ENCODE measurements at places on chromosomes 3 and 15.

DNA sequence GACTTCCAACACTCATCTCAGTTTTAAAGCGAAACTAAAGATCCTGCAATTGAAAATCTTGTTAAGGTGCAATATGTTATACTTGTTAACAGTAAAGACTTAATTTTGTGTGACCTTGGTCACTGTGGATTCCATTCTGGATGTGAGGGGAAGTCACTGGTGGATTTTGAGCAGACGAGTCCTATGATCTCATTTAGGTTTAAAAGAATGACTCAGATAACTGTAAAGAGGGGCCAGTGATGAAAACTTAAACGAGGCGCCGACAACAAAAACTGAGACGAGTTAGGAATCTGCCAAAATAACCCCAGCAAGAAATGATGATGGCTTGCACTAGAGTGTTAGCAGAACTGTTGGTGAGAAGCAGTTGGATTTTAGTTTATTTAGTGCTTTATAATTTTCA lies 56.5 kb downstream of the LRRC28 start:
- peak; percentile 38 for DNase-seq

- no peak for DNase-seq
Observed at GRCh38 chr3:185309302-185309701, 53.6 kb upstream of the MAP3K13 start.

- DNase-seq = no peak
Observed at GRCh38 chr3:72401005-72401545, 447.2 kb downstream of the SHQ1 start.

- DNase-seq = no peak
Observed at GRCh38 chr3:111493276-111493675, 48.7 kb upstream of the CD96 start.

- DNase-seq = peak; percentile 76
Observed at GRCh38 chr15:76163457-76164295, 103.9 kb downstream of the TMEM266 start.

- DNase-seq = peak; percentile 78
Observed at GRCh38 chr3:171256445-171257250, 203.6 kb downstream of the TNIK start.

- no peak for DNase-seq
Observed at GRCh38 chr3:46695962-46696894, 2.7 kb upstream of the ALS2CL start.

- DNase-seq = no peak
Observed at GRCh38 chr3:177179281-177180067, 17.8 kb downstream of the TBL1XR1 start.

GRCh38 chr3:184399410-184399809 lies 19.6 kb downstream of the CHRD start:
- peak; percentile 92 for DNase-seq

DNA sequence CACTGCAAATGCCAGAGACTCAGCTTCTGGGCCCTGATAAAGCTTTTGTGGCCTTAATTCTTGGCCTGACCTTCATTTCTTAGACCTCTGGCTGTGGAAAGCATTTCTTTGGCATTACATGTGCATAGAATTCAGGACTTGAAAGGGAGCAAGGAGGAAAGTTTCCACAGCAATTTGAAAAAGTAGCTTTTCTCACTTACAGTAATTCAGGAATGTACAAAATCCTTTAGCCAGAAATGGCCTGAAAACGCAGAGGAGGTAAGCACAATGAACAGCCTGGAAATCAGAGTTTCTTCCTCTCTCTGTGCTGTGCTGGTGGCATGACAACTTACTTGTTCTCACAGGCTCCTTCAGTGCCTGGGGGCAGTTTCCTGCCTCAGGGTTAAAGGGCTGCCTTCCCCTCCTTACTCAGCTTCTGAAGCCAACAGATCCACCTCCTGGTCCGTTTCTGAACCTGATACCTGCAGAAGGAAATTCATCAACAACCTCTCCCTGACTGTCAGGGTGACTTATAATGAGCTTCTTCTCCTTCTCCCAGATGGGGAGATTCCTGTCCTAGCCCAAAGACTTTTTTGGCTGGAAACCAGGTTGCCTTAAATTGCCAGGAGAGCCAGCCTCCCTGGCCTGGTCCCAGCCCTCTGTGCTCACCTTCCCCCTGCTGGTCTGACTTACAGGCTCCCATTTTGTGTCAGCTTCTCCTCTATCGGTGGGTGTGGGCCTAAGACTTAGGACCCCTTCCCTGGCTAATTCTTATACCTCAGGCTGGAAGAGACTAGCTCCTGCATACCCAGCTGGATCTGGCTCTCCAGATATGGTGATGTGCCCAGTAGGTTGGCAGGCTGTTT lies 102.3 kb downstream of the MYRIP start:
- no peak for DNase-seq

- DNase-seq = peak; percentile 41
Observed at GRCh38 chr15:83275412-83275811, 9.1 kb downstream of the BNC1 start.

- peak; percentile 35 for DNase-seq
Observed at GRCh38 chr15:52183562-52184173, 7.5 kb downstream of the GNB5 start.

DNA sequence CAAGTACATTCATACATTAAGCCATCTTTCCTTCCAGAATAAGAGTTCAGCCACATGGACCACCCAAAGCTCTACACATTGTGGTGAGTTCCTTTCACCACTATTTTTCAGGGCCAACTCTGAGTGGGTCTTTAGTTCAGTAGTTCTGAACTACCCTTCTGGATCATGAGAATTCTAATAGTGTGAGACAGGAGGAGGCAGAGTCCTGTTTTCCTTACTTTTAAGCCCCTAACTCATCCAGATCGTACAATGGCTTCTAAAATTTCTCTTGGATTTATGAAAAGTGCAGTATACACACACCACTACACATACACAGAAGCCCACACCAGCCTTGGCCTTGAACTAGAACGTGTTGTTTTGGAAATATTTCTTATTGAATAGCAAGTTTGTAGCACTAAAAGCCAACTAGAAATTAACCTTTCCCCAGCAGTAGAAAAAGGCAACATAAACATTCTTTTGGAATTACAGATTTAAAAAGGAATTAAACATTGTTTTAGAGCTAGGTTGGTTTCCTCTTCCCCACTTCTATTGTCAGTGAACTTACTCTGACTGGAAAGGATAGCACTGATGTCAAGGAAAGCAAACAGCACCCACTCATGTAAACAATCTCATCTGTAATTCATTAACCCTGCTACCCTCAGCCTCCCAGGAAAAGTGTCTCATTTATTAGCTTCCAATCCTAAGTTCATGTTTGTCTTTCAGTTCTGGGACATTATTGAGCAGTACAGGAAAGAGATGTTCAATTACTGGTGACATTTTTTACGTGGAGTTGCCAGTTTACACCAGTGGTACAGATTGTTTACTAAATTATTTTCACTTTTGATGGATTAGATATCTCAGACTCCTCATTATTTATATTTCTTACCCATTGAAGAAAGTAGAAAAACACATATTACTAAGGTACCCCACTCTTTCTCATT lies 95.7 kb upstream of the AGTR1 start:
- peak; percentile 38 for DNase-seq

DNA sequence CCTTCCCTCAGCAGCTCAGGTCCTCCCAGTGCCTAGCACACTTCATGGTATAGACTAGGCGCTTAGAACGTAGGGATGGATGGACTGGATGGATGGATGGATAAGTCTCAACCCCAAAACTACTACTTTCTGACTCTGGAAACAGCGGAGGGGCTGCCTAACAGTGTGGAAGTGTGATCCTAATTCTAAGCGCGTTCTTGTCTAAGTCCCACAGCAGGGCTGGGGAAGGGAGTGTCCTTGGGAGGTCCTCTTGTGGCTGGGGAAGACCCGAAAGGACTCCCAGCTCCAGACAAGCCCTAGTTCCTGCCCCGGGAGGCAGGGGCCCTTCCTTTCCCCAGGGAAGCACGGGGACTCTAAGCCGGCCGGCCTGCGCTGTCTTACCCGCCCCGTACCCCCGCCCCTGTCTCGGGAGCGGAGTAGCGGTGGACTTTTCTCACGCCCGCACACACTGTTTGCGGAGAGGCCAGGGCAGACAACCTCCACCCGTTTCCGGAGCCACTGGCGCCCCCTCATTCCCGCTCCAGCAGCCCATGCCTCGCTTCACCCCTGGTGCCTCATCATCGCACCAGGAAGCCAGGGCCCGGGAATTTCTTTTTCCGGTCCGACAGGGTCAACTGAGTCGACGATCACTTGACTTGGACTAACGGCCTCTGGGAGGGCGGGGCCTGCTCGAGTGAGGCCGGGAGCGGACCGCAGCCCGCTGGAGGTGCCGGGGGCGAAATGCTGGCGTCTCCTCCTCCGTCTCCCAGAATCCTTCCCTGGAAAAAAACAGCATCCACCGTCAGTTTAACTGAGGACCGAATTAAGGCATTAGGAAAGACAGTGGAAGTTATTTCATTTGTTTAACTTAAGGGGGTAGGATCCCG lies 133.3 kb downstream of the TBC1D2B start:
- DNase-seq = peak; percentile 76

DNA sequence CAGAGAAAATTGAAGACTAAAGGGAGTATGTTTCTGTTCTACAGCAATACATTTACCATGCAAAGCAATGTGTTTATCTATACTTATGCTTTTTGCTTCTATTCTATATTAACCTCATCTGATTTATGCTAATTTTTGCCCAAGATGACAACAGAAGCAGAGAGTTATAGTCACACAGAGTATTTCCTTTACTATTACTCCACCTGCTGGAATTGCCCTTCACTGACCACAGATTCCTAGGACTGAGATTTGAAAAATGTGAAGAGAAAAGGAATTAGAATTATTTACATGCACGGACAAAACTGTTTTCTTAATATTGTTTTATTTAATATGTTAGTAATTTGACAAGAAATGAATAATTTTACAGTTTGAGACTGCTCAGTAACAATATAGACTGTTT lies 745.6 kb downstream of the VGLL3 start:
- DNase-seq = no peak

GRCh38 chr3:101823525-101823924 lies 25.8 kb upstream of the NFKBIZ start:
- no peak for DNase-seq

- DNase-seq = no peak
Observed at GRCh38 chr15:68821190-68821840, 620 bp upstream of the ANP32A start.

- peak; percentile 16 for DNase-seq
Observed at GRCh38 chr15:57559875-57560274, 31.8 kb upstream of the MYZAP start.

- DNase-seq = peak; percentile 85
Observed at GRCh38 chr3:124832782-124833709, 54.1 kb downstream of the ITGB5 start.

DNA sequence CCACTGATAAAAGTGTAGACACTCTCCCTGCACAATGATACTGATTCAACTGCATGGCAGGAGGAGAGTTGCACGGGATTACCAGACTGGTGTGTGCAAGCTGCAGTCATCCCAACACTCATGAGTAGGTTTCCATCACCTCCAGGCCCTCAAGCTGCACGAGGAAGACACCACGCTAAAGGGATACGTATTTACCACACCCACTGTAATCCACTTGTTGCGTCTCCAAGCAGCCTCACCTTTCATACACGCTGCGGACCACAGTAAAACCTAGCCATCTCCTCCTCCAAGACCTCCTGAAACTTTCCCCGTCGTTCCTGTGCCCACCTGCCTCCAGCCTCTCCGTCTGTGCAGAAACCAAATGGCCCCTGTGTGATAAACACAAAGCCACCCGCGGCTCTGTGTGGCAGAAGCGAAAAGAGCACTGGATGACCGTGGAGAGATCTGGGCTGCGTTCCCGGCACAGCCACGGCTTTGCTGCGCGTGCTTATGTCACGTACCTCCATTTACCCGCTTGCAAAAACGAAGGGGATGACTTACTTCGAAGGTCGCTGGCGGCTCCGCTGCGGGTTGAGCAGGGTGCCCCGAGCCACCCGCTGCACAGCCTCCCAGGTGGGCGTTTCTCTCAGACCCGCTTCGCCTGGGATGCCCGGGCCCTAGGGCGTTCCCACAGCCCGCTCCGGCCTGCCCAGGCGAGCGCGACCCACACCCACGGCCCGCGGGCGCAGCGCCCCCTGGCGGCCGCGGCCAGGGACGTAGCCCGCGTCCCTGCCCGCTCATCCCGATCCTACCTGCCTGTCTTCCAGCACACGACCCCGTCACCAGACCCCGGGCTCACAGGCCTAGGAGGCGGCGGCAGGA lies 643 bp downstream of the ABCC5 start:
- DNase-seq = peak; percentile 53

DNA sequence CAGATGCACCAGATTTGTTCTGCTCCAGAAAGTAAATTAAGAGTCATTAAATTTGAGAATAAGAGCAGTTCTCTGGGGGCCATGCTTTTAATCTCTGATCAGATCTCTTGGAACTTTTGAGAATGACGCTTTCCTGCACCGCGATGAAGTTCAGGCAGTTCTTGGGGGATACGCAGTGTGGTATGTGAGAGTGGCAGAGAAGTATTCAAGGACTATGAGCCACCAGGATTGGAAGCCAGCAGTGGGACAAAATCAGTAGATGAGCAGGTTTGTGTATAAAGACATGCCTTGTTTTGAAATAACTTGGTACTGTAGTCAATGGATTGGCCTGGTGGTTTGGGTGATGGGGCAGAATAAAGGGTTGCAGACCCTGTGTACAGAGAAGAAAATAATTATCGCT lies 483.6 kb downstream of the ERC2 start:
- no peak for DNase-seq

GRCh38 chr15:88535100-88535499 lies 11.4 kb downstream of the DET1 start:
- peak; percentile 25 for DNase-seq

- DNase-seq = no peak
Observed at GRCh38 chr3:67937498-67938118, 283.2 kb upstream of the SUCLG2 start.

DNA sequence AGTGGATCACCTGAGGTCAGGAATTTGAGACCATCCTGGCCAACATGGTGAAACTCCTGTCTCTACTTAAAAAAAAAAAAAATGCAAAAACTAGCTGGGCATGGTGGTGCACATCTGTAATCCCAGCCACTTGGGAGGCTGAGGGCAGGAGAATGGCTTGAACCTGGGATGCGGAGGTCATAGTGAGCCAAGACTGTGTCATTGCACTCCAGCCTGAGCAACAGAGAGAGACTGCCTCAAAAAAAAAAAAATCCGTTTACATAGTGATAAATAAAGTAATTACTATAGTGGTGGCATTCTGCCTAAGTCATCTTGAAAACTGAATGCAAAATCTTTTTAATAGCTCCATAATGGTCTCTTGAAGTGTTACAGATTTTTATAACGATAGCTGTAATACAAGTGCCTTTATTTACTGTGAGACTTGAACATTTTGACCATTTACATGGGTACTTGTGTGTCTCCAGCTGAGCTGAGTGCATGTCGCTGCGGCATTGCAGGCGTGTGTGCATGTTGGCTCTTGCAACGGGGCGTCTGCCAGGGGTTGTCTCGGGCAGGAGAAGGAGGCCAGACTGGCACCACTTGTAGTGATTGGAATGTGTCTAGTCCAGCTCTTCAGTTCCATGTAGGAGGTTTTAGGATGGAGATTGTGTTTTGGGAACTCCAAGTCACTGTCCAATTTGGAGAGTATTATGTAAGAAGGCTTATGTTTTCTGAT lies 111.9 kb downstream of the IGF1R start:
- no peak for DNase-seq

All from HCEC 1CT (cell line).